Urinary bladder (tissue), 4 donors: ENCODE measurements at places on chromosomes 1 and 21. TPM values are rescaled to one million over a fixed set of nuclear protein-coding genes. Genes with fewer than 3 reads are reported as not detected.

DNA sequence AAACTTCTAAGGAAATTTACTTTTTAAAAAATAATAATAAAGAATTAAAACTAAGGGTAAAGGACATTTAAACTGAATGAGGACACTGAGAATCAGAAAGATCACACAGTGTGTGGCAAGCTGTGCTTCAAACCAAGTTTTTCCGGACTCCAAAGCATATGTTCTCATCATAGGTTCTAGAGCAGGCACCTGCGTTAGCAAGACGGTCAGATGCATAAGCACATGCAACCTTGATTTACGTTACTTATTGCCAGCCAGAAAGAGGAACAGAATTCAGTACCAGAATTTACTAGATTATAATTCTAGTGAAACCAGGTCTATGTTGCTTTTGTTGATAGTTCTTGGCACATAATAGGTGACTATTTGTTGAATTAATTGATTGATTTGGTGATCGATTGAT lies 6.2 kb upstream of the LBR start:
- DNase-seq = no peak

- DNase-seq = no peak
These were observed 16.2 kb upstream of the PDXK start for GRCh38 chr21:43702785-43703034.

- DNase-seq = no peak
These were observed 20.9 kb downstream of the FGGY start for GRCh38 chr1:59317780-59318179.

FNDC5 gene
- 50.5 TPM for total RNA-seq

DNA sequence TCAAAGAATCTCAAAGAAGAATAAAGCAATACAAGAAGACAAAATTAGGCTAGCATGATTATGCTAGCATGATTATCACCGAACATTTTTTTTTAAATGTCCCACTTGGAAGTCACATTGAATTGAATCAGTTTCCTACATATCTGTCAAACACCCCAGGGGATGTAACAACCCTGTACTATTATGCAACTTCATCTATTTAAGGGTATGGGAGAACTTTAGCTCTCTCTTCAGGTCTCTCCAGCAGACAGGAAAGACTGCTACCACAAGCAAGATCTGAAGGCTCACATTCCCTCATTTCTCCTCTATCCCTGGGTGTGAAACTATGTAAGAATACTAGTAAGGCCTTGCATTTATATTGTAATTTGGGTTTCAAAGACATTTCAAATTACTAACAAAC lies 52.8 kb downstream of the EDEM3 start:
- DNase-seq = no peak

GRCh38 chr1:33367485-33368405 lies 46.8 kb upstream of the A3GALT2 start:
- no peak for DNase-seq

DNA sequence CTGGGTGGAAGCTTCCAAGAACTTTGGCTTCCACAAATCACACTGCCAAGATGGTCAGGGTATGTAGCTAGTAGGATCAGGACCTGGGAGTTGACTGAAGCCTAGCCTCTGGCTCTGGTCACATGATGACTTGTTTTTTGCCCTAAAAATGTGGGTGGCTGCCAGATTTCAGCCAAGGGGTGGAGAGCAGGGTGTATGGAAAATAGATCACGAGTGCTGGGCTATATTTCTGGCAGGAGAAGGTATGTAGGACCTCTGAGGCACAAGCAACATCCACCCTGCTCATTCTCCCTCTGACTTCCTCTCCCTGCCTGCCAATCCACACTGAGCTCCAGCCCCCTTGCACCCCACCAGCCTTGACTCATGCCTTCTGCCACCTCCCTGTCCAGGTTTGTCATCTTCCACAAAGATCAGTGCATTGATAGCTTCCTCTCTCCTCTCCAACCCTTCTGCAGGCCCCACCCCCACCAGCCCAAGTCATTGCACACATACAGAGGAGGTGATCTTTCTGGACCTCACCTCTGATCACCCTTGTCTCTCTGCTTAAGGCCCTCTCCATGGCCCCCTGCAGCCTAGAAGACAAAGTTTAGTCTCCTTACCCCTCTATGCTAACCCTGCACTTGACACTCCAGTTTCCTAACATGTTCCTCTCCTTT lies 8.3 kb upstream of the CYP4B1 start:
- no peak for DNase-seq

- no peak for DNase-seq
These were observed 3.9 kb upstream of the HES4 start for GRCh38 chr1:1003618-1004419.

DNA sequence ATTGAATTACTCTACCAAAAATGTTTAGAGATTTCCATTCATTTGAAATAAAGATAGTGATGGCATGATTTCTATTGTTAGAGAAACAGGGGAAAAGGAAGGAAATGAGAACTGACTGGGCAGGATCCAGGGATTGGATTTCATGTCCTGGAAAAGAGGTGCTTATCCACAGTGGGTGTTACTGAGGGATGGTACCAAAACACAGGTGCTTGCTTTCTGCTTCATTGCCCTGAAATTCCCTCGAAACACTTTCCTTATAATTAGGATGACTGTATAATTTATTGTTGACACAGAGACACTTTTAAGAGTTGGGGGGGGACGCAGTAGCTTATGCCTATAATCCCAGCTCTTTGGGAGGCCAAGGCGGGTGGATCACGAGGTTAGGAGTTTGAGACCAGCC lies 185.0 kb upstream of the KCNK2 start:
- no peak for DNase-seq

PROX1 gene
- total RNA-seq = 15.9 TPM

DNA sequence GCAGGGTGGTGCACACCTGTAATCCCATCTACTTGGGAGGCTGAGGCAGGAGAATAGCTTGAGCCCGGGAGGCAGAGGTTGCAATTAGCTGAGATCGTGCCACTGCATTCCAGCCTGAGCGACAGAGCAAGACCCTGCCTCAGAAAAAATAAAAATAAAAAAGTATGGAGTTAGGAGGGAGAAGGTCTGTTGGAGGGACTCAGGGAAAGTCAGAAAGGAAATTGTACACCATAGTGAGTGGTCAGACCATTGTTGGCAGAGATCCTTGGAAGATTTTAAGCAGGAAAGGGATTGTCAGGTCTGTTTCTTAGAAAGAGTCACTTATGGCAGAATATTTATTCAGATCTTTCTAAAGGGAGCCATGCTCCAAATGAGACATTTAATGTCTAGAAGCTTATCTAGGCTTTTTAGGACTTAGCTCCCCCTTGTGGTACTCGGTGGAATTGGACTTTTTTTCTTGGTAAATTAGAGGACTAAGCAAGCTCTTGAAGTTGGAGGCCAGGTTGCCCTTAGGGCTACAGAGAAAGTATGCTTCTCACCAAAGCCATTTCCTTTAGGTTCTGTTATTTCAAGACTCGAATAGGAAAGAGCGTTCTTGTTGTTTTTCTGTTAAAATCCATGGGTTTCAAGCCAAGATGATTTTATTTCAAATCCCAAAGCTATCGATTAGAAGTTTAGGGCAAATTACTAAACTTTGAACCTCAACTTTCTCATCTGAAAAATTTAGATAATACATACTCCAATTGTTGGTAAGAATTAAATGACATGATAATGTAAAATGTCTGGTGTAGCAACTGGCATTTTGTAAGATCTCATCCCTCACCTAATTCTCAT lies 16.5 kb downstream of the MIA3 start:
- DNase-seq = peak; percentile 90

- DNase-seq = no peak
These were observed at the start of gene SLC19A1 for GRCh38 chr21:45542242-45542666. TSS of gene SLC19A1 (minus strand) at chr21:45542440. CDS start at chr21:45537959, 4,481 bp downstream.

- DNase-seq = peak; percentile 72
These were observed at the start of gene COL16A1 for GRCh38 chr1:31703431-31704270. TSS of gene COL16A1 (minus strand) at chr1:31704017. CDS start at chr1:31702193, 1,824 bp downstream.

GRCh38 chr21:44875316-44875700 lies 1.8 kb upstream of the PTTG1IP start:
- no peak for DNase-seq

GJA8 gene
- not detected for total RNA-seq

DNA sequence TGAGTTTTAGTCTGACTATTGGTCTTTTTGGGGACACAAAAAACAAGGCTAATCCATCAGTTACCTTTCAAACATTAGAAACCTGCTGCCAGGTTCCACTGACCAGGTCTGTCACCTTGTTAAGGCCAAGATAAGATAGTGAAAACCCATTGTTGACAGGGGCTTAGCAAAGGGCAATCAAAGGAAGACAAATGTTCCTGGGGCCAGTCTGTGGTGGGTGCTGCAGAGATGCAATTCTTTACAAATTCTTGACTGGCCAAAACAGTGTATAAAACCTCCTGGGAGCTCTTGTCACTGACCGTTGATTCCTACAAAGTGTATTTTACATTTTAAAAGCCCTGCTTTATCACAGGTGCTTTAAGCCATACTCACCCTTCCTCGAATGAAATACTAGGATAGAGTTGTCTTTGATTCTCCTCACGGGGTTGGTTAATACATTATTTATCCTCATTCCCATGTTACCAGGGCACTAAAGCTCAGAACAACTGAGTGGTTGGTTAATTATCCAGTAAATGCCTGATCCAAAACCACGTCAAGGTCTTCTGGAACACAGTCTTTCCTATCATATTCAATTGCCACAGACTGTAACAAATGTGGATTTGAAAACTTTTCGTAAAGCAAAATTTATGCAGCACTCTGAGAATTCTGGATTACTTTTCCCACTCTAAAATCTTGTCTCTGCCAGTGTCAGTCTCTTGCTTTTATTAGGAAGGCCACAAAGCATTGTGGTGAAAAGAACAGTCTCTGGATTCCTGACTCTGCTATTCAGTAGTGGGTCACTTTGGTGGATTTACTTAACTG lies 77.2 kb downstream of the NRIP1 start:
- no peak for DNase-seq

- no peak for DNase-seq
These were observed 8.4 kb downstream of the RPS6KA1 start for GRCh38 chr1:26537951-26538352.

CACNA1S gene
- total RNA-seq = 1.9 TPM

GPX7 gene
- 55.4 TPM for total RNA-seq

- DNase-seq = no peak
These were observed 84.2 kb downstream of the SH3GLB1 start for GRCh38 chr1:86788300-86789206.

DNA sequence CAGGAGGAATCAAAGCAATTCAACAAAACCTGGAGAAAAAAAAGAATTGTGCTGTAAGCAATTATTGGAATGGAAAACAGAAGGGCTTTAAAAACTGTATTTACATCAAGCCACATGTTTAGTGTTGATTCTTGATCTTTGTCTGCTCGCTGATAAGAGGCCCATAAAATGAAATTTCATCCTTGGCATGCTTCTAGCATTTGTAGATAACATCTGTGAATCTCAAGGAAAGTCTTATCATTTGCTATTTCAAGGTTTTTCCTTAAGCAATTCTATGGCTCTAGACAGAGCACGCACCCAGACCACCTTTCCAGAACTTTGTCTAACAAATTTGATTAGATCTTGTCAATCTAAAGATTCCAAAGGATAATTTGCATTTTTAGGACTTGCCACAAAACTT lies 181.0 kb upstream of the FGGY start:
- no peak for DNase-seq

- DNase-seq = no peak
These were observed 28.0 kb downstream of the CRYAA start for GRCh38 chr21:43196826-43197225.

- no peak for DNase-seq
These were observed 51.4 kb upstream of the CR2 start for GRCh38 chr1:207402744-207403143.

GRCh38 chr1:28441674-28442073 lies 64.2 kb upstream of the RCC1 start:
- no peak for DNase-seq

GRCh38 chr1:168686666-168687065 lies 42.3 kb downstream of the DPT start:
- DNase-seq = no peak

SH3BGR gene
- total RNA-seq = 15.8 TPM

GRCh38 chr21:16583556-16583955 lies 853.8 kb downstream of the USP25 start:
- DNase-seq = no peak

- DNase-seq = no peak
These were observed 296.8 kb downstream of the PBX1 start for GRCh38 chr1:164855716-164856329.

ALPL gene
- total RNA-seq = 1.5 TPM

DNA sequence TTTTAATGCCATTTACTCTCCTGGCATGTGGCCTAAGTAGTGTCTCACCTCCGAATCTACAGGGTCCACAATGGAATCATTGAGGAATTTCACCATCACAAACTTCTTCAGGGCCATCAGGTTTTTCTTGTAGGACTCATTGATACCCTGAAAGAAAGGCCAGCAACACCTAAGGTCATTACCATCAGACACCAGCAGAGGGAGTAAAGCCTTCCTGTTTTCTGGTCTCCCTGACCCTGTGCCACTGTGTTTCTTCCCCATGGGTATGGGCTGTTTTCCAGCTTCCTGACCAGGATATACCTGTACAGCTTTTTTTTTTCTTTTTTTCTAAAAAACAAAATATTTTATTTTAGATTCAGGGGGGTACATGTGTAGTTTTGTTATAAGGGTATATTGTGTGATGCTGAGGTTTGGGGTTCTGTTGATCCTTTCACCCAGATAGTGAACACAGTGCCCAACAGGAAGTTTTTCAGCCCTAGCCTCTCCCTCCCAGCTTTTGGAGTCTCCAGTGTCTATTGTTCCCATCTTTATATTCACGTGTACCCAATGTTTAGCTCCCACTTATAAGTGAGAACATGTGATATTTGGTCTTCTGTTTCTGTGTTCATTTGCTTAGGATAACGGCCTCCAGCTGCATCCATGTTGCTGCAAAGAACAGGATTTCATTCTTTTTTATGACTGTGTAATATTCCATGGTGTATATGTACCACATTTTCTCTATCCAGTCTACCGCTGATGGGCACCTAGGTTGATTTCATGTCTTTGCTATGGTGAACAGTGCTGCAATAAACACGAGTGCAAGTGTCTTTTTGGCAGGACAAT lies 18.3 kb downstream of the PPT1 start:
- DNase-seq = no peak

ALX3 gene
- 0.21 TPM for total RNA-seq

DNA sequence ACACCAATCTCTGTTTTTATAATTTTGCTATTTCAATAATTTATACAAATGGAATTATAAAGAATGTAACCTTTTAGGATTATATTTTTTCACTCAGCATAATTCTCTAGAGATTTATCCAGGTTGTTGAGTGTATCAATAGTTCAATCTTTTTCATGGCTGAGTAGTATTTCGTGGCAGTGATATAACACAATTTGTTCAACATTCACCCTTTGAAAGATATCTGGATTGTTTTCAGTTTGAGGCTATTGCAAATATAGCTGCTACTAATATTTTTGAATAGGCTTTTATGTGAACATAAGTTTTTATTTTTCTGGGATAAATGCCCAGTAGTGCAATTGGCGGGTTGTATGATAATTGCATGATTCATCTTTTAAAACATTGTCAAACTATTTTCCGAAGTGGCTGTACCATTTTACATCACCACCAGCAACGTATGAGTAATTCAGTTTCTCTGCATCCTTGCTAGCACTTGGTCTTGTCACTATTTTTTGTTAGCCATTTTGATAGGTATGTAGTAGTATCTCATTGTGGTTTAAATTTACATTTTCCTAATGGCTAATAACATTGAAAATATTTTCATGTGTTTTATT lies 55.6 kb upstream of the ABCD3 start:
- no peak for DNase-seq

GRCh38 chr1:164760569-164760968 lies 201.6 kb downstream of the PBX1 start:
- no peak for DNase-seq

ATP1A2 gene
- 13.2 TPM for total RNA-seq
